ENCODE measurements at places on chromosomes 5 and 9.

- no peak for DNase-seq
These were observed 563.8 kb downstream of the TLR4 start for GRCh38 chr9:118268046-118268445.

DNA sequence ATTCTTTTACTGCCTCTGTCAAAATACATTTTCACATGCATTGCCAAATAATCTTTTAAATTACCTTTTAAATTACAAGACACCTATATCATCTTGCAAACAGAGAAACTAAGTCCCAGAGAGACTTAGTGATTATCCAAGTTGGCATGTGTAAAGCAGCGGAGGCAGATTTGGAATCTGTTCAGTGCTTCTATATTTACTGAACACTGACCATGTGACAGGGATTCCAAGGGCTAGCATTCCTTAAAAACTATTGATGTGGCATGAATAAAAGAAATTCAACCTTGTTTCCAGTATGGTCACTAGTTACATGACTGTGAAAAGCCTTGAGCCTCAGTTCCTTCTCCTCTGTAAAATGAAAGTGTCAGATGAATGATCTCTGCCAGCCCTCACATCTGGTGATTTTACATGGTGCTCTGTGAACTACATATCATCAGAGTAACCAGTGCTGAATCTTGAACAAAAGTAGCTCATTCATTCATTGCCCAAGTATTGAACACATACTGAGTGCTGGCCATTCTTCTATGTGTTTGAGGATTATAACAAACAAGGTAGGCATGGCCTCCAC lies 71.9 kb upstream of the PPP1R2B start:
- no peak for DNase-seq

- no peak for DNase-seq
These were observed 1.1 kb upstream of the OTULINL start for GRCh38 chr5:14580398-14581034.

DNA sequence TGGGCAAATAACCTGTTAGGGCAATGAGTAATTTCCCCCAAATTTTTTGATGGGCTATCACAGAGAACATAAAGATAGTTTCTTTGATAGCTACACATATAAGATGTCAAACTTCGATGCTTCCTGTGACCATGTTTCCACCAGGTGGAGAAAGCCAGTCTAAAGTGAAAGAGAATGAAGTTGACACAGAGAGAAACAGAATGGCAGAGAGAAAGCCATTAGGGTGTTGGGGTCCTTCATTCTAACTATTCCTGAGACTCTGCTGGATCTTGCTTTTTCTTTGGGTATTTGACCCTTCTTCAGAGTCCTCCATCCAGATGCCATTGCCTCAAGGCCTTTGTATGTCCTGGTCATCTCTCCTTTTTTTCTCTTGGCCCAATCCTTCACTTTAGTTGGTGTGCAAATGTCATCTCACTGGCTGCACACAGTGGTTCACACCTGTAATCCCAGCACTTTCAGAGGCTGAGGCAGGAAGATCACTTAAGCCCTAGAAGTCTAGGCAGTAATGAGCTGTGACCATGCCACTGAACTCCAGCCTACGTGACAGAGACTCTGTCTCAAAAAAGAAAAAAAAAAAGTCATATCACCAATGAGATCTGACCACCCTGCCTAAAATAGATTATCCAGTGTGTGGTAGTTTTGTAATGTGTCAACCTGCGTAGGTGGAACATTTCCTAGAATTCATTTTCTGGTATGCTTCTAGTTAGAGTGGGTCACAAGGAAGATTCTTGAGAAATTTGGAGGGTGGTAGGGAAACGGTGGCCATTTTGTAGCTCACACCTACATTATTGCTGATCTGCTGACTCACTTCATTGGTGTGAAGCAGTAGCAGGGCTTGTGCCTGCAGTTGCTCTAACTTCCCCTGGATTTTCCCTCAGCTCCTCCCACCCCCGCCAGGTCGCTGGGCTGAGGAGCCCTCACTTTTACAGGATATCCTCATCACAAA lies 20.8 kb upstream of the KIF2A start:
- no peak for DNase-seq

GRCh38 chr5:150490296-150490669 lies 17.6 kb upstream of the NDST1 start:
- DNase-seq: no peak

- DNase-seq: no peak
These were observed 28.0 kb downstream of the GDNF start for GRCh38 chr5:37811866-37812265.
